ENCODE measurements at places on chromosomes 5 and 9. TPM values are rescaled to one million over a fixed set of nuclear protein-coding genes. Genes with fewer than 3 reads are reported as not detected.
A peak's percentile ranks its signal among the peaks of the same experiment; 100 is the strongest.

Gene PPP2R2B
- 22.5 TPM for total RNA-seq

Gene QRFP
- total RNA-seq, result not detected

Gene CD74
- 9.8 TPM for total RNA-seq

GRCh38 chr5:54315736-54316528, 5.6 kb upstream of the ARL15 start:
- no peak overlapping the region for H3K27ac ChIP-seq
- H3K27me3 ChIP-seq, result peaks cover 28% of the 10 kb centered on the region
- no peak for DNase-seq
- no peaks in the 10 kb centered on the region for H3K36me3 ChIP-seq
- no peak overlapping the region for H3K4me3 ChIP-seq

DNA sequence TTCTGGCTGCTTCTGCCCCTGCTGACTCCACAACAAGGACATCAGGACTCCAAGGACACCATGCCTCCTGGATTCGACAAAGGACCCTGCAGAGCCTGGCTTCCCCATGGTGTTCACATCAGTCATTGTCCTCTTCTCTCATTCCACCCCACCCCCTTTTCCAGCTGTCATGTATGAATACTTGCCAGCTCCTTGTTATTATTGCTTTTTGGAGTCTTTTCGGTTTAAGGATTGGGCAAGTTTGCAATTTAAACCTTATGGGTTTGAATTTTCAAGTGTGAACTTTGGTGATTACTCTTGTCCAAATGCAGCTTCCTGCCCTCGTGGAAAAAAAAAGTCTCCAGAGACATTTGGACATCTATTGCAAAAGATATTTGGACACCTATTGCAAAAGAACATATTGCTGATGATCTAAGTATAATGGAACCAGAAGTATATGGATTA, 14.2 kb upstream of the LVRN start:
- no peaks in the 10 kb centered on the region for H3K27me3 ChIP-seq
- no peak overlapping the region for H3K4me3 ChIP-seq
- H3K36me3 ChIP-seq, result no peaks in the 10 kb centered on the region
- no peaks in the 10 kb centered on the region for H3K4me1 ChIP-seq
- no peak overlapping the region for H3K27ac ChIP-seq
- DNase-seq, result no peak

- no peak overlapping the region for H3K4me3 ChIP-seq
- no peaks in the 10 kb centered on the region for H3K36me3 ChIP-seq
- no peak overlapping the region for H3K27ac ChIP-seq
- H3K27me3 ChIP-seq, result no peaks in the 10 kb centered on the region
- no peak for DNase-seq
Measured at GRCh38 chr9:86868616-86869015, 78.7 kb downstream of the GAS1 start.

- no peaks in the 10 kb centered on the region for H3K27me3 ChIP-seq
- no peaks in the 10 kb centered on the region for H3K4me1 ChIP-seq
- no peak overlapping the region for H3K27ac ChIP-seq
- no peaks in the 10 kb centered on the region for H3K36me3 ChIP-seq
- H3K4me3 ChIP-seq, result no peak overlapping the region
- DNase-seq, result no peak
Measured at GRCh38 chr9:112726428-112726827, 8.5 kb upstream of the INIP start.

DNA sequence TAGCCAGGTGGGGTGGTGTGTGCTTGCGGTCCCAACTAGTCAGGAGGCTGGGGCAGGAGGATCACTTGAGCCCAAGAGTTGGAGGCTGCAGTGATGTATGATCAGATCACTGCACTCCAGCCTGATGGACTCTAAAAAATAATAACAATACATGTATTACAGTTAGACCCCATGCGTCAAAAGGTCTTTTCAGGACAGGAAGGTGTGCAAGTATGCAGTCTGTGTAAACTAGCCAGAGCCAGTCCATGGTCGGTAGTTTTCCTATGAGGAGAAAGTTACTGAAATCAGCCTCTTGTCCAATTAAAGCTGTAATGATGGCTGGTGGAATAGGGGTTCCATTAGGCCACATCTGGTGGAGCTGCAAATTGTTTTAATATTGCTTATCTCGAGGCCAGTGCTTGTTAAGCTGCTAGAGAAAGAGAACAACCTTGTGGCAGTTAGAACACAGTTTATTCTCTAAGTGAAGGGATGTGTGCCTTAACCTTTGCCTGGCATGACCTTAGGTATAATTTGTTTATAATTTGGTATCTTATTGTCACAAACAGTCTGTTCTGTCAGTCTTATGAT, 1.5 kb upstream of the STOM start:
- no peak for DNase-seq
- H3K4me3 ChIP-seq, result no peak overlapping the region
- peaks cover 19% of the 10 kb centered on the region for H3K4me1 ChIP-seq
- no peaks in the 10 kb centered on the region for H3K27me3 ChIP-seq
- no peak overlapping the region for H3K27ac ChIP-seq

- H3K27me3 ChIP-seq, result no peaks in the 10 kb centered on the region
- peaks cover 6% of the 10 kb centered on the region for H3K36me3 ChIP-seq
- no peak overlapping the region for H3K27ac ChIP-seq
- no peak overlapping the region for H3K4me3 ChIP-seq
- DNase-seq, result no peak
Measured at GRCh38 chr5:135615581-135616260, 36.9 kb upstream of the CXCL14 start.

- no peak overlapping the region for H3K4me3 ChIP-seq
- no peaks in the 10 kb centered on the region for H3K36me3 ChIP-seq
- no peak for DNase-seq
- no peaks in the 10 kb centered on the region for H3K27me3 ChIP-seq
- peaks cover 14% of the 10 kb centered on the region for H3K4me1 ChIP-seq
- H3K27ac ChIP-seq, result no peak overlapping the region
Measured at GRCh38 chr5:160175438-160176218, 53.7 kb upstream of the FABP6 start.

Gene SLC4A9
- not detected for total RNA-seq

- DNase-seq, result peak; percentile 94
- H3K36me3 ChIP-seq, result no peaks in the 10 kb centered on the region
- peaks cover 48% of the 10 kb centered on the region for H3K4me1 ChIP-seq
- H3K27ac ChIP-seq, result peak overlapping the region; percentile 88
- H3K4me3 ChIP-seq, result peak overlapping the region; percentile 95
Measured at GRCh38 chr5:72108202-72109061, 1.2 kb downstream of the MAP1B start.

DNA sequence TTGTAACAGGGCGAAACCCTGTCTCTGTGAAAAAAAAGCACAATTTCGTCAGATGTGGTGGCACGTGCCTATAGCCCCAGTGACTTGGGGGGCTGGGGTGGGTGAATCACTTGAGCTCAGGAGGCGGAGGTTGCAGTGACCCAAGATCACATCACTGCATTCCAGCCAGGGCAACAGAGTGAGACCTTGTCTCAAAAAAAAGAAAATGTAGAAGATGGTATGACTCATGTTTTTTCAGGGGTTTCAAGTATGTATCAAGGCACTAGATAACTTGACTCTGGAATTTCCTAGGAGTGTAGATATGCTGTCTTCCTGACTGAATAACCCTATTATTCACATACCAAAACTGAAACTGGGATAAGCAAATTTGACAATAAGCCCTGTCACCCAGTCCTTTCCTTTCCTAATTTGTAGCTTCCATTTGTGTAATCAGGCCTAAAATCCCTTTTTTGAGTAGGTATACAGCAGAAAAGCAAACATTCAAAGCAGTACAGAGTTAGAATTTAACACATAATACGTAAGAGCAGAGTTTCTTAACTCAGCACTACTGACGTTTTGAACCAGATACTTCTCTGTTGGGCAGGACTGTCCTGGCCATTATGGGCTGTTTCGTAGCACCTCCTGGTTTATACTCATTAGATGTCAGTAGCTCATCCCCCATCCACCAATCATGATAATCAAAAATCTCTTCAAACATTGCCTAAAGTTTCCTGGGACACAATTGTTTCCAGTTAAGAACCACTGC, 17.3 kb upstream of the ANKRD18B start:
- no peaks in the 10 kb centered on the region for H3K36me3 ChIP-seq
- peaks cover 8% of the 10 kb centered on the region for H3K27me3 ChIP-seq
- DNase-seq, result no peak

- H3K27ac ChIP-seq, result no peak overlapping the region
- H3K4me3 ChIP-seq, result no peak overlapping the region
Measured at GRCh38 chr5:78515670-78516069, 132.9 kb downstream of the LHFPL2 start.

Gene PROB1
- total RNA-seq, result 0.67 TPM

GRCh38 chr5:28574606-28575005, 1536.2 kb upstream of the CDH9 start:
- no peak for DNase-seq
- H3K4me1 ChIP-seq, result no peaks in the 10 kb centered on the region
- H3K36me3 ChIP-seq, result no peaks in the 10 kb centered on the region
- no peak overlapping the region for H3K27ac ChIP-seq
- H3K27me3 ChIP-seq, result no peaks in the 10 kb centered on the region

Gene ADAMTS16
- 3.9 TPM for total RNA-seq

DNA sequence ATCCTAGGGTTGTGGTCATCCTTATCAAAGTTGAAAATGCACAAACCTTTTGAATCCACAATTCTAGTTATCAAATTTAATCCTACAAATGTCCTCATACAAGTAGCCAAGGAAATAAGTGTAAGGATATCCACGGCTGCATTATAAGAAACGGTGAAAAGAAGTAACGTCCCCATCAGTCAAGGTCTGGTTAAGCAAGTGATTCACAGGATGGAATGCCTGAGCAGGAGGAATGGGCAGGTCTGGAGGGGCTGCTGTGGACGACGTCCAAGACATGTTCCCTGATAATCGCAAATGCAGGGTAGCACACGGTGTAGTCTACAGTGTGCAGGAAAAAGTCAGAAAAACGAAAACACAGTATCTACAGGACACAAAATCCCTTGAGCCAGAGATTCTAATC, 118.6 kb downstream of the ADAMTS2 start:
- no peaks in the 10 kb centered on the region for H3K36me3 ChIP-seq
- H3K4me3 ChIP-seq, result no peak overlapping the region
- H3K27ac ChIP-seq, result no peak overlapping the region
- DNase-seq, result no peak

Gene TRIM36
- total RNA-seq, result 42.6 TPM

DNA sequence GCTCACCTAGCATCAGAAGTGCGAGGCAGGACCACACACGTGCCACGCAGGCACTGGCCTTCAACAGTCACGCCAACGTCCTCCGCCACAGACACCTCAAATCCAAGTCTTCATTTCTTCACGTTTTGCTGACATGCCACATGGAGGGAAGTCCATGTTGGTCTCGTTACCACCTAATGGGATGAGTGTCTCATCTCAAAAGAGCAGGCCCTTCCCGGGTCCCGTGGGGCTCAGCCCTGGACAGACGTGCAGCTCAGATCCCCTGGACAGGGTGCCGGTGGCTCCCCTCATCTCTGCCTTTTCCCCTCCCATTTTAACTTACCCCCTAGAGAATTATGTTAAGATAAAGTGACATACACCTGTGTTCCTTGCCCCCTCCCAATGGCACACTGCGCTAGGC, 76.8 kb downstream of the MRPL36 start:
- no peak overlapping the region for H3K27ac ChIP-seq
- no peaks in the 10 kb centered on the region for H3K4me1 ChIP-seq
- H3K27me3 ChIP-seq, result peaks cover 21% of the 10 kb centered on the region
- H3K4me3 ChIP-seq, result no peak overlapping the region
- DNase-seq, result no peak

Gene PCDHA9
- total RNA-seq, result 2.0 TPM

DNA sequence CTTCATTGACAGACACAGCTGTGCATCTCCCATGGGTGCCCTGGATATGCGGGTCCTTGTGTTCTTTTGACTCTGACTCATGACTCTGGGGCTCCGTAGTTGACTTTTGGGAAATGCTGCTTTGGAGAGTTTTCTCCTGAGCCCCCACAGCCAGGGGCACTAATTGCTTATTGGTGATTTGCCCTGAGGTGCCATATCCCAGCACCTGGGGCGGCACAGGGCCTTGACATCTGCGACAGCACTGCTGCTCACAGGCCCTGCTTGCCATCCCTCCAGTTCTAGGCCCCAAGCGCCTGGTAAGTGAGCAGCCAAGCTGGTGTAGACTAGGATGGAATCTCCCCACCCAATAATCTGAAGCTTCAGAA, 75.1 kb downstream of the AMBP start:
- H3K27ac ChIP-seq, result no peak overlapping the region
- no peaks in the 10 kb centered on the region for H3K4me1 ChIP-seq
- no peaks in the 10 kb centered on the region for H3K36me3 ChIP-seq

Gene ANKRD20A1
- total RNA-seq, result not detected

DNA sequence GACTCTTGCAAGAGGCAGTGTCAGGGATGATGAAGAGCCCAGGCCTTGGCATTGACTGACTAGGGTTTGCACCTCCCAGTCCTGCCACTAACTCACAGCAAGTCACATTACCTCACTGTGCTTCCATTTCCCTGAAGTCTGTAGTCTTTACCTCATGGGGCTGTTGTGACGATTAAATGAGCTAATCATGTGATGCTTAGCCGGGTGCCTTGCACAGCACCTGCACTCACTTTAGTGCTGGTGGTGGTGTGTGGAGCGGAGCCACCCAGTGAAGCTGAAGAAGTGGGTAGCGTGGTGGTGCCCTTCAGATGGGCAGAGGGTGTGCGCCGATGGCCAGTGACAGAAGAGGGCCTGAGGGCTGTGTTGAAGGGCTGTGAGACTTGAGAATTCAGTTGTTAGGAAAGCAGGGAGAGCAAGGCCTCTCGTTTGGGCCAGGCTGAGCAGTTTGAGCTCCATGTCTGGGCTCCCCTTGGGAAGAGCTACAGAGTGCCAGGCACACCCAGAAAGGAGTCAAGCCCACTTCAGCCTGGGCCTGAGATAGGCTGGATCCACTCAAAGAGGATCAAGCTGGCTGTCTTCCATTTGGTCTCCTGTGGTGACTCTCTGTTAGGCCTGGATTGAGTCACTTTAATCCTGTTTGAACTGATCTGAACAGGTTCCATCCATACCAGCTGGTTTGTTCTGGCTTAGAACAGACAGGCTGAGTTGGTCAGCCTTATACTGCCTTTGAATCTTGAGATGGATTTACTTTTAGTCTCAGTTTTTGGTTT, 42.5 kb downstream of the RALGPS1 start:
- H3K36me3 ChIP-seq, result no peaks in the 10 kb centered on the region
- peak overlapping the region; percentile 54 for H3K27ac ChIP-seq
- DNase-seq, result peak; percentile 66
- no peak overlapping the region for H3K4me3 ChIP-seq
- no peaks in the 10 kb centered on the region for H3K27me3 ChIP-seq
- H3K4me1 ChIP-seq, result peaks cover 14% of the 10 kb centered on the region

DNA sequence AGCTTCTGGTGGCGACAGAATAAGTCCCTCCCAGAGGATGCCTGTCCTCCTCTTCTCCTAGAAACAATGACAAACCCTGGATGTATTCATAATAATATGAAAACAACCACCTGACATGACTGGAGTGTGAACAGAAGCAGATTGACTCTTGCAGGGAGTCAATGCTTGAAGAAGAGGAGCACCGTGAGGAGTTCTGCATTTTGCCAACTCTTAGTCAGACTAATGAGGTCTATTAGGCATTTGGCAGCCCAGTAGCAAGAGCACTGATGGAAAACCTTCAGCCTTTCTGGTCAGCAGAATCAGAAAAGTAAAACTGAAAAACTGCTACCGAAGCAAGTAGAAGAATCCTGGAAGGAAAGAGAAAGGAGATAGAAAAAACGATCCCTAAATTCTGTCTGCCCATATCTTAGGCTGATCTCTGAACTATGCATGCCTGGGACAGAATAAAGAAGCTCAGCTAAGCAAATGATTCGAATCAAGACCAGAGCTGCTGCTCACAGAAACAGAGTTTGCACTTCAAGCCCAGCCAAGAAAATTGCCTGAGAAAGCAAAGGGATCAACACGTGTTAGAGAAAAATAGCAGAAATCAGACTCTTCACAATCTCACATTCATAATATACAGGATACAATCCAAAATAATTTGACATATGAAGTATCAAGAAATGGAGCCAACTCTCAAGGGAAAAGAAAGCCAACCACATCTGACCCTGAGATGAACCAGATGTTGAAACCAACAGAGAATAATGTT, 69.5 kb upstream of the OSMR start:
- no peaks in the 10 kb centered on the region for H3K36me3 ChIP-seq
- DNase-seq, result no peak
- no peak overlapping the region for H3K27ac ChIP-seq
- no peak overlapping the region for H3K4me3 ChIP-seq
- peaks cover 8% of the 10 kb centered on the region for H3K4me1 ChIP-seq
- H3K27me3 ChIP-seq, result no peaks in the 10 kb centered on the region

Data from neural progenitor cell (in vitro differentiated cells).